ENCODE measurements at places on chromosomes 2 and 18.

- DNase-seq: no peak
These were observed 141.1 kb downstream of the DCC start for GRCh38 chr18:52481116-52481515.

GRCh38 chr2:96150791-96151594, 5.8 kb upstream of the DUSP2 start:
- DNase-seq: no peak

DNA sequence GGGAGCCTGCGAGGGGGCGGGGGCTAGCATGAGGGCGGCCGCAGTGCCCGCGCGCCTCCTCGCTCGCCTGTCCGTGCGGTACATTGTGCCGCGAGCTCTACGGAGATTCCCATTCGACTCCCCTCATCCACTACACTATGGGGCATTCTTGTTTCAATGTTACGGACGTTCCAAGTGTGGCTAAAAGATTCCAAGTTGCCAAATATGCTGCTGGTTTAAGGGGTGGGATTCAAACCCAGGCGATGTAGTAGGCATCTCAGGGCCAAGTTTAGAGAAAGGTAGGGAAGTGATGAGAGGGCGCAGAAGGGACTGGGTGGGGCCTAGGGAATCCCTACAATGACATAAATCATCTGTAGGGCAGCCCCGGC, 10.0 kb upstream of the CRYBA2 start:
- DNase-seq: no peak

- DNase-seq: peak; percentile 95
These were observed 448.6 kb downstream of the BCL11A start for GRCh38 chr2:60104514-60105505.

DNA sequence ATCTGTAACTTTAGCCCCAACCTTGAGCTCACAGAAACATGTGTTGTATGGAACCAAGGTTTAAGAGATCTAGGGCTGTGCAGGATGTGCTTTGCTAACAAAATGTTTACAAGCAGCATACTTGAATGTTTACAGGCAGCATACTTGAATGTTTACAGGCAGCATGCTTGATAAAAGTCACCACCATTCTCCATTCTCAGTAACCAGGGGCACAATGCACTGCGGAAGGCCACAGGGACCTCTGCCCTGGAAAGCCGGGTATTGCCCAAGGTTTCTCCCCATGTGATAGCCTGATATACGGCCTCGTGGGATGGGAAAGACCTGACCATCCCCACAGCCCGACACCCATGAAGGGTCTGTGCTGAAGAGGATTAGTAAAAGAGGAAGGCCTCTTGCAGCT, 52.4 kb downstream of the LONRF2 start:
- no peak for DNase-seq

DNA sequence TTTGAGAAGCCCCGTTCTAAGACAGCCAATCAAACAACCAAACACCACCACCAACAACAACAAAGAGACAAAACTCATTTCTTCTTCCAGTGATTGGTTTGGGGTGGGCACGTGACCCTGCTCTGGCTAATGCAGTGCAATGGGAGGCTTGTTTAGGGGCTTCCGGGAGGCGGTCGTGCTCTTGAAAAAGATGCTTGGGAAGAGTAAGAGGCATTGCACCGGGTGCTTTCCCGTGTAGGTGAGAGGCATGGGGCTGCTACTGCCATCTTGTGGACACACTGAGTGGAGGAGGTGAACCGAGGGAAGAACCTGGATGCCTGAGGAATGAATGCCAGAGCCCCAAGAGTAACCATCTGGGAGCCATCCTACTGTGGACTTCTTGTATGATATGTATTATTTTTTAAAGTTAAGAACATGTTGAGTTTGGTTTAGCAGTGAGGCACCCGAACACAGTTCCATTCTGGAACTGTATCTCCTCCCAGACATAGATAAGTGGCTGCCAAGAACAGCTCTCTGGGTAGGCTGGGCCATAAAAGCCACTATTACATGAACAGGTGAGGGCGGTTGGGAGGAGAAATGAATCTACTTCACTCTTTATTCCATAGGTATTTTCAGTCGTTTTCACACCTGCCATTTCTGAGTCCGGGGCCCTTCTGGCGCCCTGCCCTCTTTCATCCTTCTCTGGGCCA, 19.1 kb upstream of the ARHGAP25 start:
- peak; percentile 49 for DNase-seq

DNA sequence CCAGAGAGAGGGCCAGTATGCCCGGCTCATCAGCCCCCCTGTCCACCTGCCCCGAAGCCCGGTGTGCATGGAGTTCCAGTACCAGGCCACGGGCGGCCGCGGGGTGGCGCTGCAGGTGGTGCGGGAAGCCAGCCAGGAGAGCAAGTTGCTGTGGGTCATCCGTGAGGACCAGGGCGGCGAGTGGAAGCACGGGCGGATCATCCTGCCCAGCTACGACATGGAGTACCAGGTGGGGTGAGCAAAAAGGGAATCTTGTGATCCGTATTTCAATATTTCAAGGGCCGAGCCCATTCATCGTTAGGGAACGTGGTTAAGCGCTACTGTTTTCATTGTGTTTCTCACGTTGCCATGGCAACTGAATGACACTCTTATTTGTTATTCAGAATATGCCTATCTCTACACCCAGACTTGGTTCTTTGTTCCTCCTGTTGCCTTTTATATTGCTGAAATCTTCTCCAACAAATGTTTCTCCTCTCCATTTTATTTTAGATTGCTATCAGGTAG, 81.5 kb downstream of the NRP2 start:
- peak; percentile 94 for DNase-seq

- DNase-seq: peak; percentile 78
These were observed 39.8 kb downstream of the ADCYAP1 start for GRCh38 chr18:944440-944839.

DNA sequence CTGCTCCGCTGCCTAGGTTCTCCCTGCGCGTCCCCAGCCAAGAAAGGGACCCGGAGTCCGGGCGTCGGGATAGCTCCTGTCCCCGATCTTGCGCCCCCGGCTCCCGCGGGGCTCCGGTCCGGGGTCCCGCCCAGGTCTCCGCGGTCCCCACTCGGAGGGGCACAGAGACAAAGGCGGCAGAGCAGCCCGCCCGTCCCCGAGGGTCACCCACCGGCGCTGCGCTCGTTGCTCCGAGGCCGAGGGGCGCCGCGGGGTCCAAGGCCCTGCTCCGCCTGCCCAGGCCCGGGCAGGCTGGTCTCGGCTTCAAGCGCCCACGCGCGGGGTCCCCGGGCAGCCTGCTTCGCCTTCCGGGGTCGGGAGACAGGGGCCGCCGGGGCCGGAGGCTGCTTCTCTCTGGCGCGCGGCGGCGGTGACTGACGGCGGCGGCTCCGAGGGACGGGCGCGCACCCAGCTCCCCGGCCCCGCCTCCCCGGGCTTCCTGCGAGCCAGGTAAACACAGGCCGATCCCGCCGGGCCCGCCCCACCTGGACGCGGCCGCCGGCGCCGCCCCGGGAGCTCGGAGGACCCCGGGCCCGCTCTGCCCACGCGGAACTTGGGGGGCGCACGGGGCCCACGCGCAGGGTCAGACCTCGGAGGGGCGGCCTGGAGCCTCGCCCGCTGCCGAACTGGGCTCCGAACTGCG, at the start of gene MBP:
TSS of gene MBP (minus strand) at position 415 of the 682 bp plus-strand sequence. CDS start 27,522 bp downstream, outside the sequence.
- no peak for DNase-seq

All from fibroblast of skin of right biceps (primary cell).